ENCODE measurements at places on chromosomes 5 and 9.

DNA sequence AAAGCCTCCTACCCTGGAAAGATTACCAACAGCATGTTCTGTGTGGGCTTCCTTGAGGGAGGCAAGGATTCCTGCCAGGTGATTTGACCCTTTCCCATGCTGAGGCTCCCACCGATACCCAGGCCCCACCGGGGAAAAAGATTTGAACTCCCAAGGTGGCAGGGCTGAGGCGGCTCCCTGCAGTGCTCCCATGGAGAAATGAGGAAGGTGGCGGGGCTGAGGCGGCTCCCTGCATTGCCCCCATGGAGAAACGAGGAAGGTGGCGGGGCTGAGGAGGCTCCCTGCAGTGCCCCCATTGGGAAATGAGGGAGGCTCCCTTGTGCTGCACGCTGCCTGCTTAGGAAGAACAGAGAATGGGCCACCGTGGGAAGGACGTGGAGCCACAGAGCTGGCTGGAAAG is 3.2 kb downstream of the PRSS3 start:
- no peak overlapping the region for H3K27ac ChIP-seq
- H3K4me3 ChIP-seq = no peak overlapping the region
- no peaks in the 10 kb centered on the region for H3K36me3 ChIP-seq

- no peak overlapping the region for H3K4me3 ChIP-seq
- no peaks in the 10 kb centered on the region for H3K36me3 ChIP-seq
- no peak for DNase-seq
Measured at GRCh38 chr5:38666668-38667498, 110.4 kb upstream of the LIFR start.

DNA sequence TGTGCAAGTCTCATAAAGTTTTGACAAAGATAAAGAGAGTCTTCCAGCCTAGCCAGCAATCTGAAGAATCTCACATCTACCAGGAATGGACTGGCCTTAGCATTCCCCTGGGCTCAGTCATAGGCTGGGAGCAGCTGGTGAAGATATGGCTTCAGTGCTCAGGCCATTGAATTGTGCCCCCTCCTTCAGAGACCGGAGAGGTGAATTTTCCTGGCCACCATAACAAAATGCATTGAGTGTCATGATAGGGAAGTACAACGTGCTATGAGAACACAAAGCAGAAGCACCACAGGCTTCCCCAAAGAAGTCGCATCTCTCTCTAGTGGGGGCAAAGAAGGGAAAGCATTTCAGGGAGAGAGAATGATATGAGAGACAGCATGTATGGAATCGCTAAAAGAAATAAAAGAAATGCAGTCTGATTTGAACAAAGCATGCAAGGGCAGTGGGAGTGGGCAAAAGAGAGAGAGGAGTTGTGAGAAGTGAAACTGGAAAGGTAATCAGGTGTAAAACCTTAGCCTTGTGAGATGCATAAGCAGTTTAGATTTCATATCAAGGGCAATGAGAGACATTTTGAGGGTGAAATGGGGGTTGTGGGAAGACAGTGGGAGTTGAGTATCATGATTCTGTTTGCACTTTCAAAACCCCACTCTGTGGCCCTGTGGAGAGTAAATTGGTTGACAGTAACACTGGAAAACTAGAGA is 57.1 kb upstream of the NMUR2 start:
- DNase-seq = no peak
- no peaks in the 10 kb centered on the region for H3K4me1 ChIP-seq
- no peak overlapping the region for H3K4me3 ChIP-seq
- H3K27ac ChIP-seq = no peak overlapping the region
- no peaks in the 10 kb centered on the region for H3K27me3 ChIP-seq

- no peak overlapping the region for H3K4me3 ChIP-seq
- no peaks in the 10 kb centered on the region for H3K36me3 ChIP-seq
- no peaks in the 10 kb centered on the region for H3K27me3 ChIP-seq
- no peaks in the 10 kb centered on the region for H3K4me1 ChIP-seq
- no peak overlapping the region for H3K27ac ChIP-seq
Measured at GRCh38 chr5:142296914-142297417, 27.9 kb downstream of the SPRY4 start.

GRCh38 chr5:144122641-144123040 is 47.8 kb downstream of the YIPF5 start:
- H3K4me1 ChIP-seq = no peaks in the 10 kb centered on the region
- no peak for DNase-seq
- H3K36me3 ChIP-seq = no peaks in the 10 kb centered on the region

DNA sequence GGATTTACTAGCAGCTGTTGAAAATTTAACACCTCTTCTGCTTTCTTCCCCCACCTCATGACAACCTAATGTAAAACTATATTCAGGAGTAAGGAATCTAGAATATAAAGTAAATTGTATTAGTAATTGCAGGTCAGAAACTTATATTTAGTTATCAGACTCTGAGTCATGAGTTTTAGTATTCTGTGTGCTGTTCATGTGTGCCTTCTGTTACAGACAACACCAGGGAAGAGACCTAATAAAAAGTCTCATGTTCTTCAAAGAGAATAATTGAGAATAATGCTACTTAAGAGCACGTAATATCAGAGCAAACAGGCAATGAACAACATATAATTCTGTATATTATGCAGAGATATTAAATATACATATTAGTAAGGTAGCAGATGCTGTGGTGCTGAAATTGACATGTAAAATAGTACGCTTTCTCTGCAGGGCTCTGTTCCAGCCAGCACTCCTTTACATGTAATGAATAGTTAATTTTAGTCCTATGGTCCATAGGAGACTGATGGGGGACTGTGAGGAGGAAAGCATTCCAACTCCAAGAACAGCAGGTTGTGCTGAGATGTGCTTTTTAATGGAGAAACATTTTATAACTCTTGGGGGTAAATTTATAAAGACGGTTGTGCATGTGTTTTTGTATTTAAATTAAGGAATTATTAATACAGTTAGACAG is 106.4 kb downstream of the ZSWIM6 start:
- no peak for DNase-seq
- no peaks in the 10 kb centered on the region for H3K36me3 ChIP-seq
- peaks cover 6% of the 10 kb centered on the region for H3K4me1 ChIP-seq
- no peak overlapping the region for H3K4me3 ChIP-seq
- no peaks in the 10 kb centered on the region for H3K27me3 ChIP-seq

DNA sequence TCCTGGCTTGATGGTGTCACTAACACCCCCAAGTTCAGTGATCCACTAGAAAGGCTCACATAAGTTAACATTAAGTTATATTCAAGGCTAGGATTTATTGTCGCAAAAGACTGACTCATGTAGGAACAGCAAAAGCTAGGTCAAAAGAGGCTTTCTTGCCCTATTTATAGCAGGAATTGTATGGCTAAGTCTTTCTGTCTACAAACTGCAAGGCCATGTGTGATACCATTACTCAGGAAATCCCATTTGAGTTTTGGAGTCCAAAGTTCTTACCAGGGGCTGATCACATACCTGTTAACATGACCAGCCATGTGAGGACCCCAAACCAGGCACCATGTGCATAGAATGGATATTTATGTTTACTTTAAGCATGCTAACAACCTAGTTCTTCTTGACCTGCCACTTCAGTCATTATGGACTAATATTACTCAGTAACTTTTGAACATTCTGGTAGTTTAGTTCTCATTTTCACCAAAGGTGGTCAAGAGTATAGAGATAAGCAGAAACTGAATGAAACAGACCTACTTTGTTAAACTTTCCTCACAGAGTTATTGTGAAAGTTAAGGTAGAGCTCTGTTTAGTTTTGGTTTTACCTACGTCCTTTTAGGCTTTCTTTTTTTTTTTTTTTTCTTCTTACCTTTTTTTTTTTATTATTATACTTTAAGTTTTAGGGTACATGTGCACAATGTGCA is 281.1 kb downstream of the FER start:
- DNase-seq = no peak
- no peaks in the 10 kb centered on the region for H3K4me1 ChIP-seq
- H3K27me3 ChIP-seq = no peaks in the 10 kb centered on the region
- peaks cover 7% of the 10 kb centered on the region for H3K36me3 ChIP-seq
